ENCODE measurements at places on chromosomes 2 and 18. TPM values are rescaled to one million over a fixed set of nuclear protein-coding genes. Genes with fewer than 3 reads are reported as not detected.

CAPN13 gene
- total RNA-seq, result not detected

CROCC2 gene
- 2.9 TPM for total RNA-seq

GRCh38 chr2:162257425-162257824, 14.2 kb upstream of the FAP start:
- no peak for DNase-seq

DNA sequence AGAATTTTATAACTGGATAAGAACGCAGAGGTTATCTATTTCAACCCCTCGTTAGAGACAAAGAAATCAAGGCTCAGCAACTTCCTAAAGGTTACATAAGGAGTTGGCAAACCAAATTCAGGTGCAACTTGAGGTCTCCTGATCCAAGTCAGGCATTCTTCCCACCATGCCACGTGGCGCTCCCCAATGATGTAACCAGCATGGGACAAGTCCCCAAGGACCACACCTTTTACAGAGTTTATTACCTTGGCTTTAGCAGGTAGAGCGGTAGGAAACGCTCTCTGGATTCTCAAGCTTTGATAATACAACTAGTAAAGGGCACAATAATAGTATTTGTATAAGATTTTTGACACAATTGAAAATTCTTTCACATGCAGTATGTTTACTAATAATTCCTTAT, 26.7 kb upstream of the MBOAT2 start:
- no peak for DNase-seq

GRCh38 chr2:16775899-16776231, 110.2 kb upstream of the CYRIA start:
- no peak for DNase-seq

DNA sequence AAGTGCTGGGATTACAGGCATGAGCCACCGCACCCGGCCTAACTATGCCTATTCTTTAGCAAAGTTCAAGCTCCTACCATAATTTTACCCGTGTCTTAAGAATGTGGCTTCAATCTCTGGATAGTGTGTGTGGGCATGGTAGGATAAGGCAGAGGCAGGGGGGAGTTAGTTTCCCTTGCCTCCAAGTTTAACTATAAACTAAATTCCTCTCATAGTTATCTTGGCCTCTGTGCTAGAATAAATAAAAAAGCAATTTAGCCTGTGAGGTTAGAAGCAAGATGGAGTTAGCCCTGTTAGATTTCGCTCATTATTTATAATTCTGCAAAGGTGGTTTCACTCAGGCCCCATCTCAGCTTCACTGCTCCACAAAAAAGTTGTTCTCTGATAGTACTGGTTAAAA, 7.0 kb upstream of the FAM98A start:
- no peak for DNase-seq
